Activated naive CD4-positive, alpha-beta T cell treated with anti-CD3 and anti-CD28 coated beads for 36 hours (primary cell): ENCODE measurements at places on chromosomes 13 and 19.
A peak's percentile ranks its signal among the peaks of the same experiment; 100 is the strongest.

GRCh38 chr13:20938302-20938701 is 35.8 kb upstream of the XPO4 start:
- DNase-seq, result no peak

DNA sequence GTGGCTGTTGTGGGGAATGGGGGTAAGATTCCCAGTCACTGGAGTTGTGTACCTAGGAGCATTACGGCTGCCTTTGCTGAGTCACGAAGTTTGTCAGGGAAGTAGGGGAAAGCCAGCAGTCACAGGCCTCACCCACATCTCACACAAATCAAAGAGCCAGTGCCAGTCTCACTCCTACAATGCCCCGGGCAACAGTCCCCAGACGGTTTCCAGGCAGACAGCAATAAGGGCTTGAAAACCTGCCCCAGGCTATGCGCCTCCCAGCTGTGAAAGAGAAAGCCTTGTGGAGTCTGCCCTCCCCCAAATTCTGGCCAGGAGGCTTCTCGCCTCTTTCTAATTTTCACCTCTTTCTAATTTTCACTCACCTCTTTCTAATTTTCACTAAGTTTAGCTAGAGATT is 142.3 kb upstream of the EDNRB start:
- DNase-seq, result no peak

GRCh38 chr19:54449701-54450069 is 686 bp downstream of the LENG8 start:
- DNase-seq, result no peak

GRCh38 chr13:86633346-86633745 is 834.1 kb upstream of the SLITRK6 start:
- DNase-seq, result no peak

DNA sequence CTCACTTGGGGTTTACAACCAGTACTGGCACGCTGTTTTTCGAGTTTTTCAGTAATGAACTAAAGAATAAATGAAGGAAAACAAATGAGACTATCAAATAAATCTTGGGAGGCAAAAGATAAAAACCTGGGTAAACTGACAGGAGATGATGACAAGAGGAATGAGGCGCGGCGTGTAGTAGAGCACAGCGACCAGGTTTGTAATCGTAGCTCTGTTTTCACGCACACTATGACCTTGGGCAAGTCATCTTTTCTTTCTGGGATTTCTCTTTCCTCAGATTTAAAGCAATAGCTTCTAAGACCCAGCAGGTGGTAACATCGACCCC is 419 bp downstream of the MRPS31 start:
- no peak for DNase-seq

- DNase-seq, result no peak
Observed at GRCh38 chr13:102772042-102772425, 1.6 kb downstream of the TEX30 start.

- no peak for DNase-seq
Observed at GRCh38 chr19:33212436-33213172, 13.0 kb downstream of the SLC7A10 start.

GRCh38 chr13:82565201-82565600 is 1317.1 kb downstream of the SLITRK1 start:
- DNase-seq, result no peak

DNA sequence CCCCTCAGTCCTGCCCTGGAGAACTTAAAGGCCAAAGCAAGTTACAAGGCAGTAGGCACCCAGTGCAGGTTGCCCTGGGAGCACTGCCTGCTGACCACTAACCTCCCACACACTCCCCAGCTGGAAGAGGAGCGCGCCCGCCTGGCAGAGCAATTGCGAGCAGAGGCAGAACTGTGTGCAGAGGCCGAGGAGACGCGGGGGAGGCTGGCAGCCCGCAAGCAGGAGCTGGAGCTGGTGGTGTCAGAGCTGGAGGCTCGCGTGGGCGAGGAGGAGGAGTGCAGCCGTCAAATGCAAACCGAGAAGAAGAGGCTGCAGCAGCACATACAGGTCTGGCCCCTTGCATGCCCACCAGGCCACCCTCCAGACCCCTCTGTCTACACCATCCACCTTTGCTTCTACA is 61.1 kb downstream of the KCNC3 start:
- DNase-seq, result no peak

DNA sequence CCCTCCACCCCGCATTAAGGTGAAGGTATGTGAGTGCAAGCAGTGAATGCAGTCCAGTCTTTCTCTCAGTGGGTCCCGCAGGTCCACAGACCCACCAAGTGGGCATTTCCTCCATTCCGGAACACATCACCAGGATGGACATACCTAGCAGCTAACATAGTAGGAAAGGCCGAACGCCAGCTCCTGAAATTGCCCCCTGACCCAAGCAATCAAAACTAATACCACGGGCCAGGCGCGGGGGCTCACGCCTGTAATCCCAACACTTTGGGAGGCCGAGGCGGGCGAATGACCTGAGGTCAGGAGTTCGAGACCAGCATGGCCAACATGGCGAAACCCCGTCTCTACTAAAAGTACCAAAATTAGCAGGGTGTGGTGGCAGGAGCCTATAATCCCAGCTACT is 71.7 kb upstream of the VSTM2B start:
- DNase-seq, result no peak

- peak; percentile 28 for DNase-seq
Observed at GRCh38 chr13:27450921-27451471, 632 bp upstream of the MTIF3 start.

DNA sequence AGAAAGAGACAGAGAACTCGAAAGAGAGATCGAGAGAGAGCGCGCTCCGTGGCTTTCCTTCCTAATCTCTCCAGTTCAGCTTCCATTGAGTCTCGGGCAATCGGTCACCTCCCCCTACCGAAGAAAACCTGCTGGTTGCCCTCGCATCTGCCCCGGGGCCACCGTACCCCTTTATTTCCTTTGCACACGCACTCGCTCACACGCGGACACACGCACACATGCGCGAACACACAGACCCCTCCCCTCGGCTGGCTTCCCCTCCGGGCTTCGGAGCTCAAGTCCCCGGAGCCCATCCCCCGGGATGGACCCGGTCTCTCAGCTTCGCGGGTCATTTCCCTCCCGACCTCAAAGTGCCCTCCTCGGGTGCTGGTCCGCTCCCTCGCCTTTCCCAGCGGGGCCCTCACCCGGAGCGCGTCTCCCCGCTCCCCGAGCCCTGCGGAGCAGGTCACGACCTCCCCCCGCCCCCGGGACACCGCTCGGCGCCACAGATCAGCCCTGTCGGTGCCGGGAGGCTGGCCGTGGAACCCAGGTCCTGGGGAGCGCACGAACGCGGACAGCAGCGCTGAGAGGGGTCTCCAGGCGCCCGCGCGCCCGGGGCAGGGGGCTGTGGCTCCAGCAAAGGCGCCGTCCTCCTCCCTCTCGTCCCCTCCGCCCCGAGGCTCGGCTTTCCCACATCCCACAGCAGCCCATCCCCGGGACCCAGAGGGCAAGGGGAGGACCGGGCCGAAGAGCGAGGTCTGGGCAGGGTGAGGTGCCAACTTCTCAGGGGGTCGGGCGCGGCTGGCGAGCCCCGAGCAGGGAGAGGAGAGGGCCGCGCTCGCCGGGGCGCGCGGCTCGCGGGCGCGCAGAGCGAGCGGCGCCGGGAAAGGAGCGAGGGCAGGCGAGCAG is 1.8 kb downstream of the DACH1 start:
- DNase-seq, result peak; percentile 7

DNA sequence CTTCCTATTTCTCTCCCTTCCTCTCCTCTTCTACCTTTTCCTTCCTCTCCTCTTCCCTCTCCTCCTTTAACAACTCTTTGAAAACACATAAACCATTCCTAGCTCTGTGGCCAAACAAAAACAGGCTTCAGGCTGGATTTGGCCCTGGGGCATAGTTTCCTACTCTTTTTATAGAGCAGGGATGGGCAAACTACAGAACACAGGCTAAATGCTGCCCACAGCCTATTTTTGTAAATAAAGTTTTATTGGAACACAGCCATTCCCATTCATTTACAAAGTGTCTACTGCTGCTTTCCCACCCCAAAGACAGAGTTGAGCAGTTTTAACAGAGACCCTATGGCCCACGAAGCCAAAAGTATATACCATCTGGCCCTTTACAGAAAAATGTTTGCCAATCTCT is 35.4 kb downstream of the LHFPL6 start:
- no peak for DNase-seq

GRCh38 chr19:33221638-33222037 is 4.0 kb downstream of the SLC7A10 start:
- no peak for DNase-seq

- no peak for DNase-seq
Observed at GRCh38 chr13:98856983-98857382, 104.5 kb upstream of the SLC15A1 start.

- DNase-seq, result no peak
Observed at GRCh38 chr13:47932950-47933923, 67.8 kb downstream of the SUCLA2 start.

DNA sequence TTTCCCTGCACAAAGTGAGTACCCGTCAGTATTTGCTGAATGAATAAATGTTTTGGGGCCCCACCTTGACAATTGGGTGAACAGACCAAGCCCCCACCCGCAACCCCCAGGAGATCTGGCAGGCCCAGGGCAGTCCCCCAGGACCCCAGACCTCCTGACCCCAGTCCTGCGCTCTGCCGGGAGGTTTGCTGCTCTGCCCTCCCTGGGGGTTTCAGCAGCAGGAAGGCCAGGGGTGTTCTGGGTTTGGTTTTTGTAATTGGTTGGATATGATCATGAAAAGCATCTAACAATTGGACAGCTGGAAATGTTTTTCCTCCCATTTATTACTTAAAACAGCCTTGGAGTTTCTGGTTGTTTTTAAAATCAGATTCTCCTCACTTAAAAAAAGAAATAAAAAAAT is 193.8 kb downstream of the URI1 start:
- no peak for DNase-seq

GRCh38 chr13:91056746-91057145 is 290.7 kb upstream of the MIR17HG start:
- no peak for DNase-seq

- DNase-seq, result no peak
Observed at GRCh38 chr13:67017276-67017675, 212.9 kb downstream of the PCDH9 start.

GRCh38 chr19:29842471-29843179 is 30.8 kb downstream of the CCNE1 start:
- no peak for DNase-seq

DNA sequence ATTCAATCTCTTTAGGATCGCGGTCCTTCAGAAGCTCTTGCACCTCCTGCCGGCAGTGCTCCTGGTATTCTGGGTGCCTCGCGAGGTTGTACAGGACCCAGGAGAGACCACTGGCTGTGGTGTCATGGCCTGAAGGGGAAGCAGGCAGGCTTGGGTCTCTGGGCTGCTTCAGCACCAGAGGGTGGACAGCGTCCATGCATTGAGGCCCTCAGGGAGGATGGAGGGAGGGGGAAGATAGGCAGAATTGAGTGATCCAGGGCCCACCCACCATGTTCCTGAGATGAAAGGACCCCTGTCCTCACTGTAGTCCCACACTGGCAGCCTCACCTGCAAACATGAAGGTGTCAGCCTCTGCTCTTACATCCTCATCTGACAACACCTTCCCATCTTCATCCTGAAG is 17.9 kb upstream of the OR10H5 start:
- peak; percentile 26 for DNase-seq

DNA sequence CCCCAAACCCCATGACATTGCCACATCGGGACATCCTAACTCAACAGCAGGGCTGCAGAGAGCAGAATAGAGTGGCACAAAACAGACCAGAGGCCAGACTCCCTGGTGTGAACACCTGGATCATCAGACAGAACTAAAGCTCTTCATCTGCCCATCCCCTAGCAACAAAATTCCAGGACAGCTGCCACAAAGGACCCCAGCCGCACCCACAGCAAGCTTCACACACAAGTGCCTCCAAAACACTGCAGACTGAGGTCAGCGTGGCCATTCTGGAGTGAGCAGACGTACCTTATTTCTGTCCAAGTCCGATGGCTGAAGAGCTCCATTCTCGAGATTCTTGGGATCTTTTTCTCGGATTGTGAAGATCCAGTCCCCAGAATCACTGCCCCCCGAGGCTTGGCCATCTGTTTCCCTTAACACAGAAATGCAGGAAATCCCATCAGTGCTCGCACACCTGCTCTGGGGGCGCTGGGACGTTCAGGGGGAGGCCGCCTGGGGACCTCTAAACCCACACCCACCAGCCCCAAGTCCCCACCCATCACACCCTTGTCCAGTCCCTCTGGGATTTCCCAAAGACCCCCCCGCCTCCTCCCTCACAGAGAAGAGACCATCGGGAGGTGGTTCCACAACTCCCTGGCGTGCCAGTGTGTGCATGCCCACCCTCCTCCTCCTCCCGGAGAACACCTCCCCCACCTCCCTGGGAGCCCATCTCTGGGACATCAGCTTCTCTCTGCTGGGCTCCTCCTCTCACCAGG is 115.2 kb downstream of the STK24 start:
- no peak for DNase-seq

GRCh38 chr19:28913626-28914025 is 299.3 kb downstream of the UQCRFS1 start:
- no peak for DNase-seq

GRCh38 chr19:1065606-1066109 is 1.3 kb upstream of the ARHGAP45 start:
- no peak for DNase-seq

DNA sequence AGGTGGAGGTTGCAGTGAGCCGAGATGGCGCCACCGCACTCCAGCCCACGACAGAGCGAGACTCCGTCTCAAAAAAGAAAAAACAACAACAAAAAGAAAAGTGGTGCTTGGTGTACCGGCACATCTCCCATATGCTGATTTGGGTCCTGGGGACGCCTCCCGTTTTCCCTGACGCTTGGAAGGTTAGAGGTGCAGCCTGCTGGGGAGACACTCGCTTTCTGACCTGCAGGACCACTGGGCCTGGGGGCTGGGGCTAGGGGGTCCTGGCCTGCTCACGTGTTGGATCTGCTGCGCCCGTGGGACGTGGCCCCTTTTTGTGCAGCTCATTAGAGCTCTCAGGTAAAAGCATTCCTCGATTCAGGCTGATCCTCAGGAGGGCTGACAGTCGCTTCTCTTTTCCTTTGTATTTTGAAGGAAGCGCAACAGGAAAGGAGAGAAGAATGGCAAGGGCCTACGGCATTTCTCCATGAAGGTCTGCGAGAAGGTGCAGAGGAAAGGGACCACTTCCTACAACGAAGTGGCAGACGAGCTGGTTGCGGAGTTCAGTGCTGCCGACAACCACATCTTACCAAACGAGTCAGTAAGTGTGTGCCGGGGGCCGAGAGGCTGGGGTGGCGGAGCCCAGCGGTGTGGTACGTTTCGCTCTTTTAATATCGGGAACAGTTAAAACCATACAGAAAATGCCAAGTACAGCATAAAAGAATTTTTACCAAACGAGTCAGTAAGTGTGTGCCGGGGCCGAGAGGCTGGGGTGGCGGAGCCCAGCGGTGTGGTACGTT is 25.1 kb downstream of the ATP4B start:
- no peak for DNase-seq
